ENCODE measurements at places on chromosomes 2 and 18. TPM values are rescaled to one million over a fixed set of nuclear protein-coding genes. Genes with fewer than 3 reads are reported as not detected.

Gene CSRNP3
- 0.51 TPM for total RNA-seq

DNA sequence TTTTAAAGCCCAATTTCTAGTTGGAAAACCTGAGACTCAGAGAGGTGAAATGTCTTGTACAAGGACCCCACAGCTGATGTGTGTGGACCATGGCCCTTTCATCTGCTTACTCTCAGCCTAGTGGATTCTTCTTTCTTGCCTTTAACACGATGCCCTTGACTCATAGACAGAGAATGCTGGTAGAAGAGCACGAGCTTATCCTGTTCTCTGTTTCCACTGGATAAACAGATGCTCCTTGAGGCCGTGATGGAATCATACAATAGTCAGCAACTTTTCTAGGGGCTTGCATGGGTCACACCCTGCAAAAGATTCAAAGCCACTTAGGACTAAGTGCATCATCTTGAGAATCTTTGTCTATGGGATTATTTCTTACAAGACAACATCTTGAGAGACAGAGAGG is 50.9 kb downstream of the MYCN start:
- no peak for DNase-seq

DNA sequence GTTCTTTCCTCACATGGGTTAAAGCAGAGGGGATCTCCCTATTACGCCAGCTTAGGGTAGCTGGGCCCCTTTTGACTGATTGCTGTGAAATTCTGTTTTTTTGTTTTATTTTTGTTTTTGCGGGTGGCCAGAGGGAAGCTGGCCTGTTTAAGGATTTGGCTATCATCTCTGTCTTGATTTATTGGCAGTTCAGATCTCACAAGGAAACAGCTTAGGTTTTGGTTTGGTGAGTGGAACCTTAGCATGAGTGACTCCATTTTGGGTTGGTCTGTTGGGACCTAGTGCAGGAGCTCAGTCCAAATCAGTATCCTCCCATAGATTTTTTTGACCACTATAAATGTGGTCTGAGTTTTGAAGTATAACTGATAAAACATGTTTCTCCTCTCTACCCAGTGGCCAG is 25.6 kb upstream of the NTSR2 start:
- no peak for DNase-seq

Gene SAG
- 0.19 TPM for total RNA-seq

DNA sequence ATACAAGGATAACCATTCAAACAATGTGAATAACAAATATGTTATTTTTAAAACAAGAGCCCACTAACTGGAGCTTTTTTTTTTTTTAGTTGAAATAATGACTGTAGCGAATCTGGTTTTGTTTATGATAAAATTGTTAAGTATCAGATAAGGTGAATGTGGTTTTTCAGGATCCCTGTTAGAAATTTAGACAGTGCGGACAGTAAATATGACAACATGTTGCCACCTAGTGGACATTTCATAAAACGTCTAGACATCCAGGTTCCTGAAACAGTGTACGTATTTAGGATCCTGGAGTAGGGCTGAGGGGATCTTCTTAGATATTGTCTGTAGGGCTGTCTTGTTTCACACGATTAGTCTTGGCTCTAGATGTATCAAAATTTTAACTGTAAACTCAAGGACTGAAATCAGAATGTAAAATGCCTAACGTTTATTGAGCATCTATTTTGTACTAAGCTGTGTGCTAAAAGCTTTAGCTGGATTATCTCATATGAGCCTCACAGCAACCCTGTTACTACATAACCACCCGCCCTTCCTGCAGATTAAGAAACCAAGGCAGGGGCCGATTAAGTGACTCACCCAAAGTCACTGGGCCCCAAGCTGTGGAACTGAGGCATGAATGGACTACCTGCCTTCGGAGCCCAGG is 23.9 kb upstream of the CCDC68 start:
- DNase-seq: peak; percentile 70

Gene PTPN4
- total RNA-seq: 31.4 TPM

DNA sequence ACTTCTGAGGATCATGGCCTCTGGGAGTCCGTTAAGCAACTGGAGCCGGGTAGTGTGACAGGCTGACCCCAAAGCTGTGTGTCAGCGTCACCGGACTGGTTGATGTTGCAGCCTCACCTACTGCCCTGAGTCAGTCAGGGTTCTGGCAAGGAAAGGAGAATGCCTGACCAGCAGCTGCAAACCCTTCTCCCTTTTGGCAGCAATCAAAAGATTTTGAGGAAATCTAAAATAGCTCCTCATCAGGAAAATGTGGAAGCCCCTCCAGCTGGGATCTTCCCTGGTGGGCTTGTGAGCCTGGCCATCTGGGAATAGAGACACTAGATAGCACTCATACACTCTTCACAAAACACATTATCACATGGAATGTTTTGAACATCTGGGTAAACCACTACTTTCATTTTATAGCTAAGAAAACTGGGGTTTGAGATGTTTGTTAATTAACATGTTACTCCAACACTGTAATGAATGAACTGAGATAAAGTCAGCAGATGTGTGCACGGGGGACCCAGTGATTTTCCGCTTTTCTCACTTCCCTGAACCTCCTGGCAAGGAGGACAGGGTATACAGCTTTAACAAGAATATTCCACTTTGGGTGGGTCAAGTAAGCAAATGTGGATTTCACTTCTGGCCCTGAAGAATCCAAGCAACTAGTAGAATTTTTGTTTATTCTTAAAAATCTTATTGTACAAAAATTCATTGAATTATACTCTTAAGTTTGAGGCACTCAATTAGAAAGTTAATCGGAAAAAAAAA is 24.7 kb downstream of the CLUL1 start:
- no peak for DNase-seq

DNA sequence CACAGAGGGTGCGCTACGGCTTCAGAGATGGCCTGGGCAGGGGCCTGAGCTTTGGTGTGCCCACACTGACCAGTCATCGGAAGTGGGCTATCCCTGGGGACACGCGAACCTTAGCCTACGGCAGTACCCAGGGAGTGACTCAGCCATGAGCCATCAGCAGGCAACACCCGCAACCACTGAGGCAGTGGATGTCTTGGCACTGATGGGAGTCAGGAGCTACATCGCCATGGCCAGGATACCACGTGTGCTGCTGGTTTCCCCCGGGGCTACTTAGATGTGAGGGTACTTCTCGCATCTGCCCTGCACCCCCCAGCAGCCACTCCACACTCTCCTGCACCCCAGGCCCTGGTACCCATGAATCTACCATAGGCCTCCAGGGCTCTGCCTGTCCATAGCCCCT is 12.8 kb upstream of the HPCAL1 start:
- peak; percentile 50 for DNase-seq

Gene VWA3B
- not detected for total RNA-seq

DNA sequence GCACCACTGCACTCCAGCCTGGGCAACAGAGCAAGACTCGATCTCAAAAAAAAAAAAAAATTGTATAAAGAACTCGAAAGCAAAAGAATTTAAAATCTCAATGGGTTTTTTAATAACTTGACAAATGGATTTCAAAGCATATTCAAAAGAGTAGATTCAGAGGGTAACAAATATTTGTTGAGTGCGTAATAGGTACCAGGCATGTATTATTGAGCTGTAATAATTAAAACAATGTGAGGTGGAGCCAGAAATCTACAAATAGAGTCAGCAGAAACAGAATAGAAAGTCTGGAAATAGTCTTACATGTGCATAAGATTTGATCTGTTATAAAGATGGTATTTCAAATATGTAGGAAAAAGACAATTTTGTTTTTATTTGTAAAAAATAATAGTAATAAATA is 19.1 kb upstream of the RAB11FIP5 start:
- no peak for DNase-seq

DNA sequence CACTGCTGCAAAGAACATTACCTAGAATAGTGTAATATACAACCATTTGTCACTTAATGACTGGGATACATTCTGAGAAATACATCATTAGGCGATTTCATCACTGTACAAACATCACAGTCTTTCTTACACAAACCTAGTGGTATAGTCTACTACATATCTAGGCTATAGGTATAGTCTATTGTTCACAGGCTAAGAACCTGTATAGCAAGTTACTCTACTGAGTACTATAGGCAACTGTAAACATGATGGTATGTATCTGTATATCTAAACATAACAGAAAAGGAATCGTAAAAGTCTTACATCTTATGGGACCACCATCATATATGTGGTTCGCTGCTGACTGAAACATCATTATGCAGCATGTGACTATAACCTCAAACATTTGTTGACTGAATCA is 21.4 kb downstream of the SP3 start:
- DNase-seq: no peak

- DNase-seq: no peak
Measured at GRCh38 chr2:239811111-239811781, 213.9 kb downstream of the NDUFA10 start.

Gene CFAP65
- total RNA-seq: not detected

GRCh38 chr2:108893277-108893676 is 95.7 kb downstream of the EDAR start:
- DNase-seq: no peak

DNA sequence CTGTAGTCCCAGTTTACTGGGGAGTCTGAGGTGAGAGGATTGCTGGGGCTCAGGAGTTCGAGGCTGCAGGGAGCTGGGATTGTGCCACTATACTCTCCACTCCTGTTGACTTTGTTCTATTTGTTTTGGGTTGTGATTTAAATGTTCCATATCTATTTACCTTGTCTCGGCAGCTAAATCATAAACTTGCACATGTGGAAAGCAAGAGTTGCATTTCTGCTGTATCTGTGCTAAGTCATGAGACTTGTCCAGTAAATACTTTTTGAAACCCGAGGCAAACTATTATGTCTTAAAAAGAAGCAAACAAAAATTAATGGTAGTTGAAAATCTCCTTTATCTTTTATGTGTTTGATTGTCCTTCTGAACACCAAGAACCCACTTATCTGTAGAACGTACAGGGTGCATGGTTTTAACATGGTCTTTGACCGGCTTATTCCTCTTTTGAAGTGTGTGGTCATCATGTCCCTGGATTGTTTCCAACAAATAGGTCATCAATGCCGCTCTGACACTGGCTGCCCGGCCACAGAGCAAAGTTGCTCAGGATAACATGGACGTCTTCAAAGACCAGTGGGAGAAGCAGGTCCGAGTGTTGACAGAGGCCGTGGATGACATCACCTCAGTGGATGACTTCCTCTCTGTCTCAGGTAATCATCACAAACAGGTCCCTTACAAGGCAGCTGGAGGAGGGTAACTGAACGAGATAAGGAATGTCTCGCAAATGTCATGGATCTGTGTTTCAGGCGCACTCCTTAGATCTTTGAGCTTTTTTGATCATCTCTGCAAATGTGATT is 241.1 kb upstream of the LRRTM1 start:
- DNase-seq: no peak

Gene MGAT5
- total RNA-seq: 168 TPM

Gene ARPC2
- 352 TPM for total RNA-seq

DNA sequence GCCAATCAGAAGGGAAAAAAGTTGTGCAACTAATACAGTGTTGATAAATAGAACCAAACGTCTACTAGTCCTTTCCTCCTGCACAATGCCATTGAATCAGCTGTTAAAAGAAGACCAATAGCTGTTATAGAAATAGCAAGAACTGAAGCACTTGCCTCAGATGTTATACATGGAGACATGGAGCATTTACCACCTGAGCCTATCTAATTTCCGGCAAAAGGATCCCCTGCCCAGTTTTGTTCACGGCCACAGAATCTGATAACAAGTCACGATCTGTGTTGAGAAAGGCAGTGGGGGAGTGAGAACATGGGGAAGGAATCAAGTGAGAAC is 285.4 kb downstream of the ZEB2 start:
- no peak for DNase-seq

Gene CRYGD
- not detected for total RNA-seq

Gene SERPINB13
- total RNA-seq: not detected

- peak; percentile 79 for DNase-seq
Measured at GRCh38 chr2:33158482-33159003, 211.8 kb downstream of the LTBP1 start.

Gene RAMP1
- not detected for total RNA-seq

Gene ADCYAP1
- not detected for total RNA-seq

DNA sequence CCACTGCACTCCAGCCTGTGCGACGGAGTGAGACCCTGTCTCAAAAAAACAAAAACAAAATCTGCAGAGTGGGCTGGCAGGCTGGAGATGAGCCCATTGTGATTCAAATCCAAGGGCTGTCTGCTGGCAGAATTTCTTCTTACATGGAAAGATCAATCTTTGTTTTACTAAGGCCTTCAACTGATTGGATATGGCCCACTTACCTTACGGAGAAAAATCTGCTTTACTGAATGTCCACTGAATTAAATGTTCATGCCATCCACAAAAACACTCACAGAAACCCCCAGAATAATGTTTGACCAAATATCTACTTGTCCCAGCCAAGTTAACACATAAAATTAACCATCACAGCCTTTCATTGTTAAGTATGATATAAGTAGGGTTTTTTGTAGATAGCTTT is 8.3 kb upstream of the FMNL2 start:
- no peak for DNase-seq

Gene GMCL1
- 13.6 TPM for total RNA-seq

Gene KANSL1L
- total RNA-seq: 14.1 TPM

DNA sequence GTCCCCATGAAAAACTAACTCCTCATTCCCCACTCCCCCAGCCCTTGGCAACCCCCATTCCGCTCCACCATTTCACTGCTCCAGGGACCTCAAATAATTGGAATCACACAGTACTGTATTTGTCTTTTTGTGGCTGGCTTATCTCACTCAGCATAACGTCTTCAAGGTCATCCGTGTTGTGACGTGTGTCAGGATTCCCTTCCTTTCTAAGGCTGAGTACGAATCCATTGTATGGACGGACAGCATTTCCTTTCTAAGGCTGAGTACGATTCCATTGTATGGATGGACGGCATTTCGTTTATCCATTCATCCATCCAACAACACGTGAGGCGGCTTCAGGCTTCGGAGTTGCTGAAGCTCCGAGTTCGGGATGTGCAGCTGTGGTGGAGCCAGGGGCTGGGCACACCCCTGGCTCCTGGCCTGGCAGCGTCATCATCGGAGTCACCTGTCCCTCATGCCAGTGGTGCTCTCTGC is 1.2 kb upstream of the ASB1 start:
- peak; percentile 24 for DNase-seq

DNA sequence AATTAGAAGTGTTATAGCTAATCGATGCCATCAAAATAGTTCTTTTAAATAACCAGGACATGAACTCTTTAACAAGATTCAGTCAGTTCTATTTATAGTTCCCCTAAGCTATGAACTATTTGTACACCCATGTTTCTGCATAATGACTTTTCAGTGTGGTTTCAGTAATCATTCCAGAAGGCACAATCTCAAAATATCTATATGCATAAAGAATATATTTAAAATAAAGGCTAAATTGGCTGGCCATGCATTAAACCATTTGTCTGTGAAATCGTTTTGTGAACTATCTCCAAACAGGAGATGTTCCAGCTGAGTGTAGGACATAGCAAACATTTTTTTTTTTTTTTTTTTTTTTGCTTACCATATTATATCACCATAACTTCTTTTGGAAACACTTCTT is 719.3 kb downstream of the PLCL1 start:
- no peak for DNase-seq

Measured in dermis blood vessel endothelial cell (primary cell).